ENCODE measurements at places on chromosomes 16 and 17.

DNA sequence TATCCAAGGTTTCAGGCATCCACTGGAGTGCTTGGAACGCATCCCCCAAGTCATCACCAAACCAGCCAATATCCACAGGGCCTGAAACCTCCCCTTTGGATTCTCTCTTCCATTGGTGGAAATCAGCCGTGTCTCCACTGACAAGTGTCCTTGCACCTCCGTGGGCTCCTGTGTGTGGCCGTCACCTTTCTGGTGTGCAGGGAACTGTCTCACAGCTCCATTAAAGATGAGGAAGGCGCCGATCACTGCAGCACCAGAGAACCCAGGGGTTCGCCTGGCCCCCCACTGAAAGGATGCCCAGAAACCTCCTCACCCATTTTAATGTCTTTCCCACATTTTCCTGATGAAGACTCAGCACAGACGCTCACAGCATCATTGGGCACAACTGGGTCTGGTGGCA lies 17.8 kb upstream of the METRNL start:
- DNase-seq, result no peak

- no peak for DNase-seq
Observed at GRCh38 chr17:70848785-70849184, 679.5 kb downstream of the KCNJ2 start.

DNA sequence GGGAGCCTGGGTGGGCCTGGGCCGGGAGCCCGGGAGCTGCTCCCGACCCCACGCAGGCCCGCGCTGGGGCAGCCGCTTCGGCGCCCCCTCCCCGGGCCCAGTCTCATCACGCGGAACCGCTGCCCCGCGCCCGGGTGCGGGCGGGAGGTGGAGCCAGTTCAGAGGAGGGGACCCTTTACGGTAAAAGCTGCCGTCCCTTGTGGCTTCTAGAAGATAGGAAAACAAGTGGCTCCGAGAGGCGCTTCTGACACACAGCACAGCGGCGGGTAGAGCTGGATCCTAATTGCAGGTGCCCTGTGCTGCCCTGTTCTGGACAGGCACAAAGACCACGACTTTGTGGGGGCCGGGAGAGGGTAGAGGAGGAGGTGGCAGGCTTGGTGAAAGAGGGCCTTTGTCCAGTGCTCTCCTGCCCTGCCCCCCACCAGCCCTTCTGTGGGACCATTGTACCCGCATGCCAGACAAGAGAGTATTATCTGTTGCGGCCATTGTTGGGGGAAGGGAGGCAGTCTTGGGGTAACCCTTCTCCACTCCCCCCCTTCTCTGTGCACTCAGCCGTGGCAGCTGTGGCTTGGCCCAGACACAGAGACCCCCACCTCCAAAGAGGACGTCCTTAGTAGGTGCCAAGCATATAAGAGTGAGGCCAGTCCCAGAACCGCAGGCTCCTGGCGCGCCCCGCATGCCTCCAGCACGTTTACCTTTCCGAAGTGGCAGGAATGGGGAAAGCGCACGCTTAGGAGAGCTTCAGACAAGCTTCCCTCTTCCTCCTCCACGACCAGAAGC lies 736 bp downstream of the CNP start:
- DNase-seq, result peak; percentile 58

GRCh38 chr17:75518201-75518600 lies 1.9 kb downstream of the TSEN54 start:
- DNase-seq, result peak; percentile 39

DNA sequence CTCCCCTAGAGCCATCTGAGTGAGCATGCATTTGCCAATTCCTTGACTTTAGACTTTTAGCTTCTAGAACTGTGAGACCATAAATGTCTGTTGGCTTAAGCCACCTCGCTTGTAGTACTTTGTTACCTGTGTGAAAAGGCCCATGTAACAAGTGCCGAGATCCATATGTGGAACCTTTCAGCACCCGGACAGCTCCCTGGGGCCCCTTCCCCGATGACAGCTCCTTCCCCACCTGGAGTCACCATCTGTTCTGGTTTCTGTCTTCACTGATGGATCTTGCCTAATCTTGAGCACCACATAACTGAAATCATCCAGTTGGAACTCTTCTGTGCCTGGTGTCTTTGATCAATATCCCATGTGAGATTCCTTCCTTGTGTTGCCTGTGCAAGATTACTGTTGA lies 78.9 kb upstream of the EEF2KMT start:
- no peak for DNase-seq

GRCh38 chr17:66364508-66364907 lies 62.1 kb downstream of the PRKCA start:
- no peak for DNase-seq

GRCh38 chr17:42146911-42147607 lies 7.7 kb downstream of the RAB5C start:
- DNase-seq, result no peak

GRCh38 chr16:10647264-10647720 lies 47.4 kb downstream of the TEKT5 start:
- no peak for DNase-seq

DNA sequence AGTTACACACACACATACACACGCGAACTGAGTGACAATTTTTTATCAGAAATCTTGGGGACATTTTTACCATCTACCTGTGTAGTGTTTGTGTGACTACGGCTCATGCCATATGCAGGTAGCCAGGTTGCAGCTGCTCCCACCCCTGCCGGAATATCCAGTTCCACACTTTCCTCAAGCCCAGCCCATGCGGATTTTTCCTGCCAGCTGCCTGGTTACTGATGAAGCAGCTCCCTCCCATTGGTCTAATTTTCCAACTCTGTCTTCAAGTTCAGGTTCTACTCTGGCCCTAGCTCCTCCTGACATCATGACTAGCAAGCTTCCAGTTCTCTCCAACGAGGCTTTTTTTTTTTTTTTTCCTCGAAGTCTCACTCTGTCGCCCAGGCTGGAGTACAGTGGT lies 4.8 kb downstream of the GSG1L2 start:
- no peak for DNase-seq

- no peak for DNase-seq
Observed at GRCh38 chr16:12257926-12258561, 281.5 kb downstream of the SNX29 start.

DNA sequence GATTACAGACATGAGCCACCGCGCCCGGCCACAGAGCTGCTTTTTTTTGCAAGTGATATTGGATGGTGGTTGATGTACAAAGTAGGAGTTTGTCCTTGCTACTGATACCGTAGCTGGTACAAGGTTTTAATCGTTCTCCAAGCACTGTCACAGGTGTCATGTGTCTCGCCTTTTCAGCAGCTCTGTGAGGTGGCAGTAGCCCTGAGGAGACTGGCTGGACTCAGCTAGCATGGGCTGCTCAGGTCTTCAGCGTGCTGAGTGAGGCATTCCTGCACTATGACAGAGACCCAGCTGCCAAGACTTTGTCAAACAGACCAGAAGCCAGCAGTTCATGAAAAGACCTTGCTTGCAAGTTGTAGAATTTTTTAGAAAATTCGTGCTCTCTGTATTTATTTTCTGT lies 7.2 kb downstream of the WWOX start:
- no peak for DNase-seq

DNA sequence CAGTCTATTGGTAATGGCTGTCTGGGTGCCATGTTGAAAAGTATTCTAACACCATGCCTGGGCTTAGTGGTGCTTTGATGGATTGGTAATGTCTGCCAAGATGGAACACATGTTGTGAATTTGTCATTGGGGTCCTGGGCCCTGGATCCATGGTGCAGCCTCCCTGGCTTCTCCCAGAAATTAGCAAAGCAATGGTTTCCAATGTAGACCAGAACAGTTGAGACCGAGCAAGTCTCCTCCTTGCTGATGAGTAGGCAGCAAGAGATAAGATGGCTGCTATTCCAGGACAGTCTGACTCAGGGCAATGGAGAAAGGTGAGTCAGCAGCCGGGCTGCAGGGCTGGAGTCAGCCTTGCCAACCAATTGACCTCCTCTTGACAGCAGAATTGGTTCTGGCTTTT lies 30.8 kb downstream of the GPR139 start:
- no peak for DNase-seq

GRCh38 chr17:55820675-55821074 lies 69.8 kb downstream of the PCTP start:
- no peak for DNase-seq

- no peak for DNase-seq
Observed at GRCh38 chr16:13158427-13158826, 257.0 kb downstream of the SHISA9 start.

DNA sequence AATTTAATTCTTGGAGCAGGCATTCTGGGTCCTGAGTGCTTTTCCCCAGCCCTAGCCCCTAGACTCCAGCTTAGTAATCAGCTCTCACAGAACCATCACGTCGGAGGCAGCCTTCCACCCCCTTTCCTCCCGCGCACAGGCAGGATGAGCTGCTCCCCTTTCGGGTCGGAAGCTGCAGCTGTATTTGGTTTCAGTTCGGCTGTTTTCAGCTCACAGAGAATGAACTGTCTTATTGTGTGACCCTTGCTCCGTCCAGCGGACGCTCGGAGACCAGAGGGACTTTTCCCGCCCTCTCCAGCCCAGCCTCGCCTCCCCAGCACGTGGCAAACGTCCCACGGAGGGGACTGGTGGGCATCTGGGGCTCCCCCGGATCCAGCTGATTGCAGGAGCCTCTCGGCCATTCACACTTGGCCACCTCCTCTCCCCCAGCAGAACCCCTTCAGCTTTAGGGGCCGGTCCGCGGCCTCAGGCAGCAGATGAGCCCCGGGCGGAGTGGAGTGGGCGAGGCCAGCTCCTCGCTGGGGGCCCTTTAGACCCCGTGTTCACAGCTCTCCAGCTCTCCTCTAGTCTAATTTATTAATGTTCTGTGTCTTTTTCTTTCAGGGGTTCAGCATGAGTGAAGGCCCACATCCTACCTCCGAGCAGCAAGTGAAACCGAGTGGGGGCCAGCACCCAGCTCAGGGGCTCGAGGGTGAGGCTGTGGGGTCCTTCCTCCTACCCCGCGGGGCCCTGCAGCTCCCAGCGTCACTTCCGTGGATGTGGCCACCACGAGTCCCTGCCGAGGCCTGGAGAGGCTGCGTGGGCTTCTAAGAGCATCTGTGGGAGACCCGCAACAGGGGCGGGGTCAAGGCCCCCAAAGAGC lies 863 bp upstream of the UTS2R start:
- peak; percentile 29 for DNase-seq

GRCh38 chr17:8294814-8295316 lies 335 bp downstream of the SLC25A35 start:
- no peak for DNase-seq

DNA sequence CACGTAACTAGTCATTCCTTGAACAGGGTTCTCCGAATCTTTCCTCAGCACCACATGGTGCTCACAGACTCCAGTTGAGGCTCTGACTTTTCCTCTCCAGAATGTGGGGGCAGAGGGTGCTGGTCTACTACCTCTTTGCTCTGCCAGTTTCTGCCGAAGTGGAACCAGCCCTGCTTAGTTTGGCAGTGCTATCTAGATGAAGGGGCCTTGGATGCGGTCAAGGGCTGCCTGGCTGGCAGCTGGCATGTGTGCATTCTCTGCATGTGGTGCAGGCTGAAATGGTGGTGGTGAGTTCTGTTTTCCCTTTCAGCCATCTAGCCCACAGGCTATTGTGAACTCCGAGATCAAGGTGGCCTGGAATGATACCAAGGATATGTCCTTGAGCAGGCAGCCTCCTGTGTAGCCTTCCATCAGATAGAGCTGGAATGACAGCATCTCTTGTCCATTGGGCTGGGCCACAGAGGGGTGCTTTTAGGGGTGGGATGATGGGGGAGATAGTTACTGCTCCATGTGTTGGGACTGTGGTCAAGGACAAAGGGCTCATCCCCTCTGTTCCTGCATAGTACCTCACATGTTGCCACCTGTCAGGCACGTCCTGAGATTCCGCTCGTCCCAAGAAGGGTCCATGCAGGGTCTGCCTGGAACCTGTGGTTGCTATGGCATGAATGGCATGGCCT lies 2.0 kb downstream of the DYNLL2 start:
- DNase-seq, result no peak

- no peak for DNase-seq
Observed at GRCh38 chr17:64154717-64155116, 24.8 kb upstream of the ERN1 start.

DNA sequence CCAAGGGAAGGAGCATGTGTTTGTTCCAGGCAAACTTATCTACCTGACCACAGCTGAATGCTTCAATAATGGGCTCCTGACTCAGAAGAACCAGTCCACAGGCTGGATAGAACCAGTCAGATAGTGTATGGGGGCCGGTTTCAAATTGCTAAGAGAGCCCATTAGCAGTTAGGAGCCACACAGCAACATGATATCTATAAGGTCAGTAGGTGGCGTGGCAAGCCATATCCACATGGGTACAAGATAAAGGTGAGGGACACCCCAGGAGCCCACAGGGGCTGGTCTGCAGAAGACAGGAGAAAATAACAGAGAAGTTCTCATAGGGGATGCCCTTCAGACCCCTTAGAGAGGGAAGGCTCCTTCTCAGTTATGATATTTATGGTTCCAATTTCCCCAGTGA lies 31.6 kb upstream of the CDRT15 start:
- no peak for DNase-seq

Data from activated T-cell treated with anti-CD3 and anti-CD28 coated beads, Interleukin-2, amount 50 U/mL, for 72 hours (primary cell).